ENCODE measurements at places on chromosomes 5 and 9.
A peak's percentile ranks its signal among the peaks of the same experiment; 100 is the strongest.

GRCh38 chr5:134647750-134648424 is 698 bp upstream of the SEC24A start:
- peak; percentile 1 for DNase-seq

- no peak for DNase-seq
Observed at GRCh38 chr9:118785456-118785855, 583.8 kb downstream of the BRINP1 start.

- no peak for DNase-seq
Observed at GRCh38 chr9:121359351-121360294, 10.4 kb downstream of the STOM start.

DNA sequence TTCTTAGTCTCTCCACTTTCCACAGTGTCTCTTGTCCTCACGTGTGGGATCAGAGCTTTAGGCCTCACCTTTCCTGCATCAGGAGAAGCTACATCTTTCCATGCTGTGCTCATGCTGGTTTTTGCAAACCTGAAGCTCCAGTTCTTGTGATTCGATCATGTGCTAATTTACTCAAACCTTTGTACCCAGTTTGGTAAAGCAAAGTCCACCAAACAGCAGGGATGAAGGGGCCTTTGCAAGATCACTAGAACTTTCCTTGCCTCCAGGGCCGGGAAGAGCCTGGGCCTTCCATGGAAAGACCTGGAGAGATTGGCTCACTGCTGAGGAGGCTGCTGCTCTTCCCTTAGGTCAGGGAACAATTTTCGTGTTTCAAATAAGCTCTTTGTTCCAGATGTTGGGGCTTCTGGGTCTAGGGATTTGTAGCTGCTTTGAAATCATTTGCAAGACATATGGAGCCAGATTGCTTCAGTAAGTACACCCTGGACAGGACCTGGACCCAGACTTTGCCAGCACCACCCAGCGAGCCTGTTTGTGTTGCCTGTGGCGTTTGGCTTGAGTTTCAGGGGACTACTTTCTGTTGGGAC is 18.7 kb upstream of the SPATA31E1 start:
- DNase-seq, result no peak

DNA sequence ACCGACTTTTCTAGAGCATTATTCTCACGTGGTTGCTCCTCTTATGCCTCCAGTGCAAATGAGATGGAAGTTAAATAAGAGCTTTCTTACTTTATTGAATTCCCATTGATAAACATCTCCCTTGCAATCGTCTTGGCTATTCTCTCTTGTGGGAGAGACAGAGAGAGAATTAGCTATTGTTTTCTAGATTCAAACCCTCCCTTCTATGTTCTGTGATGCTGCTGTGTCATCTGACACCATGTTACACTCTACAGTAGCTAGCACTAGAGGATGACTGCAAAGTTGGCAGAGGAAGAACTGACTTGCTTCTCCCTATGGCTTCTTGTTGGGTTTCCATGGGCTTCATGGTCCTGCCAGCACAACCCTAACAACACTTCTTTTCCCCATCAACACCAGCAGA is 134.6 kb upstream of the RANBP3L start:
- no peak for DNase-seq

DNA sequence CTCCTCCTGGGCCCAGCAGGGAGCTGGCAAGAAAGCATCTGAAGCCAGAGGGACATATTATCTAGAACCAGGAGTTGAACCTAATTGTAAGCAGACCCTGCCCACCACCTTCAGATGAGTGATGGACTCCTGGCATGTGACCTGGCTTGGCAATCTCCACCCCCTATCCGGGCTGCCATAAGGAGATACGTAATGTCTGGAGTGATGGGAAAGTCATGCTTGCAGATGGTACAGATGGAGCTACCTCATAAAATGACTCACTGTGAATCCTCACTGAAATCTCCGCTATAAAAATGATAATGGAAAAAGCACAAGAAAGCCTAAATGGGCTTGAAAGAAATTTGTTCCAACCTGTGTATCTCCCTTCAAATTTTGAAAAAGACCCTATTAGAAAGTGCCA is 157.5 kb downstream of the DMRT2 start:
- DNase-seq, result no peak

DNA sequence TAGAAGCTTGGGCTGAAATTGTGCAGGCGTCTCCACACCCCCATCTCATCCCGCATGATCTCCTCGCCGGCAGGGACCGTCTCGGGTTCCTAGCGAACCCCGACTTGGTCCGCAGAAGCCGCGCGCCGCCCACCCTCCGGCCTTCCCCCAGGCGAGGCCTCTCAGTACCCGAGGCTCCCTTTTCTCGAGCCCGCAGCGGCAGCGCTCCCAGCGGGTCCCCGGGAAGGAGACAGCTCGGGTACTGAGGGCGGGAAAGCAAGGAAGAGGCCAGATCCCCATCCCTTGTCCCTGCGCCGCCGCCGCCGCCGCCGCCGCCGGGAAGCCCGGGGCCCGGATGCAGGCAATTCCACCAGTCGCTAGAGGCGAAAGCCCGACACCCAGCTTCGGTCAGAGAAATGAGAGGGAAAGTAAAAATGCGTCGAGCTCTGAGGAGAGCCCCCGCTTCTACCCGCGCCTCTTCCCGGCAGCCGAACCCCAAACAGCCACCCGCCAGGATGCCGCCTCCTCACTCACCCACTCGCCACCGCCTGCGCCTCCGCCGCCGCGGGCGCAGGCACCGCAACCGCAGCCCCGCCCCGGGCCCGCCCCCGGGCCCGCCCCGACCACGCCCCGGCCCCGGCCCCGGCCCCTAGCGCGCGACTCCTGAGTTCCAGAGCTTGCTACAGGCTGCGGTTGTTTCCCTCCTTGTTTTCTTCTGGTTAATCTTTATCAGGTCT is at the start of gene C9orf72:
TSS of gene C9orf72 (minus strand) at position 564 of the 716 bp plus-strand sequence. CDS start 6,361 bp downstream, outside the sequence.
- peak; percentile 26 for DNase-seq

- no peak for DNase-seq
Observed at GRCh38 chr9:105119156-105119555, 125.3 kb upstream of the SLC44A1 start.

GRCh38 chr9:90088434-90088833 is 483.6 kb downstream of the GADD45G start:
- DNase-seq, result no peak

GRCh38 chr5:81787474-81788242 is 36.8 kb upstream of the SSBP2 start:
- DNase-seq, result no peak

DNA sequence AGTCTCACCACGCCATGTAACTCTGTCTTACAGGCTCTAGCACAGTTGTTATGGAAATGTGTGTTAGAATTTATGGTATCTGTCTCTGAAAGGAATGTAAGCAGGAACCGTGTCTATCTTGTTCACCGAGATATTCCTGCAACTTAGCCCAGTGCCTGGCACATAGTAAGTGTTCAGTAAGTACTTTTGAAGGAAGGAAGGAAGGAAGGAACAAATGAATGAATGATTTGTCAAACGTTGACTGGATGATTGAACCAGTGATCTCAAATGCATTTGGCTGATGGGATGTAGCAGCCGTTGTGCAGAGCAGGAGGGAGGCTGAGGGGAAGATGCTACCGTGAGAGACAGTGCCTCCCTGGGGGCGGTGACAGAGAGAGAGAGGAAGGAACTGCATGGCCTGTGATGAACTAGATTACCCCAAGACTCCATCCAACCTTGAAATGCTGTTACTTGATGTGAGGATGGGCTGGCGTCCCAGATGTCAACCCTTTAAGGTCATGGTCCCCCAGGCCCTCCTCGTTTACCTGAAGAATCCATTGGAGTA is 47.5 kb upstream of the PPARGC1B start:
- DNase-seq, result no peak

DNA sequence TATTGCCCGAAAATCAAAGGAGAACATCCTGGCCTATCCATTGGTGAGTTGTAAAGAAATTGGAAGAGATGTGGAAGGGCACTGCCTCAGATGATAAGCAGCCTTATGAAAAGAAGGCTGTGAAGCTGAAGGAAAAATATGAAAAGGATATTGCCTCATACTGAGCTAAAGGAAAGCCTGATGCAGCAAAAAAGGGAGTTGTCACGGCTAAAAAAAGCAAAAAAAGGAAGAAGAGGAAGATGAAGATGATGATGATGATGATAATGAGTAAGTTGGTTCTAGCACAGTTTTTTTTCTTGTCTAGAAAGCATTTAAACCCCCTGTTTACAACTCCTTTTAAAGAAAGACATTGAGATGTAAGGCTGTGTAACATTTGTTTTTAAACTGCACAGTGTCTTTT is 59.8 kb upstream of the ZBED3 start:
- DNase-seq, result no peak

DNA sequence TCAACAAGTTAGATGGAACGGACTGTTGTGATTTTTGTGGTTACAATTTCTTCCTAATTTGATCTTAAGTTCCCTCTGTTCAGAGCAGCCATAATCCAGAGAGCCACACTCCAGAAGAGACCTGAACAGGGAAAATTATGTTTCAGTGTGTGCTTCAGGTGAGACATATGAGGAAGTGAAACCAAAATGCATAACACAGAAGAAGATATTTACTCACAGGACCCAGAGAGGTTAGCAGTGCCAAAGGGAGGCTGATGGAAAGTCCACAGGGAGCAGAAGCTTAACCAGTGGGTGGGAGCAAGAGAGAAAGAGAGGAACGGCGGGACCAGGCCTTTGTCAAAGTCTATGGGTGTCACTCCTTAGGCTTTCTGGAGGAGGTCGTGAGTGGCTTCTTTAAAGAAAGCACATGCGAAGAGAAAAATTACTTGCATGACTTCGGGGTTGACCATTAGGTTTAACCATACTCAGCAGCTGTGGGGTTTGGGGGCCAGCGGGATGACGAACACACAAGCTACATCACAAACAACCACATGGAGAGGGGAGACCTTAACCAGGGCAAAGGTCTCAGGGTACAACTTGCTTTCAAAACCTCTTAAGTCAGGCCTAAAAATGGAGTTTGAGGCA is 141.4 kb downstream of the MED10 start:
- no peak for DNase-seq

DNA sequence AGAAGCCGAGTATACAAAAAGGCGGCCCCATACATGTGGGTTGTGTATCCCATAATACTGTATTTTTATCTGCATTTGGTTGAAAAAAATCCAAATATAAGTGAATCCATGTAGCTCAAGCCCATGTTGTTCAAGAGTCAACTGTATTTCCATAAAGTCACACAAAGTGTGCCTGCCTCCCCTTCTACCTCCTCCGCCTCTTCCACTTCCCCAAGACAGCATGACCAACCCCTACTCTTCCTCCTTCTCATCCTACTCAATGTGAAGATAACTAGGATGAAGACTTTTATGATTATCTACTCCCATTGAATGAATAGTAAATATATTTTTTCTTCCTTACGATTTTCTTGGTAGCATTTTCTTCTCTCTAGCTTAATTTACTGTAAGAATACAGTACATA is 92.7 kb downstream of the RFX3 start:
- DNase-seq, result no peak
